ENCODE measurements at places on chromosomes 16 and 17. TPM values are rescaled to one million over a fixed set of nuclear protein-coding genes. Genes with fewer than 3 reads are reported as not detected.

HBA2 gene
- 24.9 TPM for polyA plus RNA-seq

GRCh38 chr16:56279132-56279531 lies 87.8 kb downstream of the GNAO1 start:
- H3K36me3 ChIP-seq: no peaks in the 10 kb centered on the region
- no peaks in the 10 kb centered on the region for H3K4me1 ChIP-seq
- H3K27ac ChIP-seq: no peak overlapping the region
- no peaks in the 10 kb centered on the region for H3K27me3 ChIP-seq
- no peak overlapping the region for H3K4me3 ChIP-seq

NUDT7 gene
- 5.6 TPM for polyA plus RNA-seq

GRCh38 chr16:61555718-61556441 lies 480.4 kb downstream of the CDH8 start:
- DNase-seq: no peak
- no peaks in the 10 kb centered on the region for H3K4me1 ChIP-seq
- no peak overlapping the region for H3K27ac ChIP-seq

NGFR gene
- 0.77 TPM for polyA plus RNA-seq

DNA sequence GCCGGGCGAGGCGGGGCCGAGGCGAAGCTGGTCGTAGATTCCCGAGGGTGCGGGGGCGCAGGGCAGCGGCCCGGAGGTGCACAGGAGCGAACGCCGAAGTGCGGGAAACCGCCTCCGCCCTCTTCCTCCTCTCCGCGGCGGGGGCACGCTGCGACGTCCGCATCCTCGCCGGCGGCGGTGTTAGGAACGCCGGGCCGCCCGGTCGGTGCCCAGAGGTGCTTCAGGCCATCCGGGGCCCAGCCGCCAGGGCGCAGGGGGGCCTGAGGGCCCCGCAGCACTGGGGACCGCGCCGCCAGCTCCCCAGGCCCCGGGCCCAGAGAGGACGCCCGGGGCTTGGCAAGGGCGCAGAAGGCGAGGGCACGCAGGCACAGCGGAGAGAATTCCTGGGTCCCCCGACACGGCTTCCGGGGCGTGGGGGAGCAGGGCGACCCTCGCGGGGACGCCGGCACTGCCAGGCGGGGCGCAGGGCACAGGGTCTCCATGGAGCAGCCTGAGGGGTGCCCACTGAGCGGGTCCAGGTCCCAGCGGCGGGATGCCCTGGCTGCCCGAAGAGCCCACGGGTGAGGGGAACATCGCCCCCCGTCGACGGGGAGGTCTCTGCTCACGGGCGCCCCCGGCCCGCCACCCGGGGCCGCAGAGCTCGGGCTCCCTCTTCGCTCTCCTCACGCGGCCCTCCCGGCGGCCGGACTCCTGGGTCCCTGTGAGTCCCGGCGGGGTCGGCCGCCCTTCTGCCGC lies 576 bp downstream of the EPOP start:
- peaks cover 13% of the 10 kb centered on the region for H3K27me3 ChIP-seq
- no peak overlapping the region for H3K27ac ChIP-seq
- no peaks in the 10 kb centered on the region for H3K36me3 ChIP-seq
- H3K4me3 ChIP-seq: peak overlapping the region; percentile 74
- peaks cover 11% of the 10 kb centered on the region for H3K4me1 ChIP-seq

GRCh38 chr17:8019665-8020650 lies 17.5 kb downstream of the GUCY2D start:
- peaks cover 5% of the 10 kb centered on the region for H3K4me1 ChIP-seq
- no peak overlapping the region for H3K27ac ChIP-seq
- H3K36me3 ChIP-seq: no peaks in the 10 kb centered on the region
- no peak overlapping the region for H3K4me3 ChIP-seq

GRCh38 chr17:17990282-17990681 lies 17.6 kb downstream of the DRC3 start:
- peaks cover 21% of the 10 kb centered on the region for H3K4me1 ChIP-seq
- no peaks in the 10 kb centered on the region for H3K27me3 ChIP-seq
- peak overlapping the region; percentile 71 for H3K27ac ChIP-seq
- no peak overlapping the region for H3K4me3 ChIP-seq
- no peak for DNase-seq

DNA sequence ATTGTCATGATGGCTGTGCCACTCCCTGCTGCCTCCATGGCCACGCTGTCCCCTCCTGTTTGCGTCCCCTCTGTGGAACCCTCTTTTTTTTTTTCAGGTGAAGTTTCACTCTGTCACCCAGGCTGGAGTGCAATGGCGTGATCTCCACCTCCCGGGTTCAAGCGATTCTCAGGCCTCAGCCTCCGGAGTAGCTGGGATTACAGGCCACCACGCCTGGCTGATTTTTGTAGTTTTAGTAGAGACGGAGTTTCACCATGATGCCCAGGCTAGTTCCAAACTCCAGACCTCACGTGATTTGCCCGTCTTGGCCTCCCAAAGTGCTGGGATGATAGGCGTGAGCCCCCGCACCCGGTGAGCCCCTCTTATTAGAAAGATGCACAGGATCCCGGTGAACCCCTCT lies 11.0 kb upstream of the UBE2I start:
- DNase-seq: no peak
- H3K27ac ChIP-seq: no peak overlapping the region
- peaks cover 15% of the 10 kb centered on the region for H3K4me1 ChIP-seq

- no peak for DNase-seq
- no peaks in the 10 kb centered on the region for H3K36me3 ChIP-seq
- no peak overlapping the region for H3K4me3 ChIP-seq
- no peak overlapping the region for H3K27ac ChIP-seq
- no peaks in the 10 kb centered on the region for H3K27me3 ChIP-seq
Observed at GRCh38 chr17:81311946-81312345, 16.8 kb upstream of the SLC38A10 start.

CAMKK1 gene
- 1.5 TPM for polyA plus RNA-seq
